Hypothalamus (tissue), 51 donors: ENCODE measurements at places on chromosomes 12 and 14.

DNA sequence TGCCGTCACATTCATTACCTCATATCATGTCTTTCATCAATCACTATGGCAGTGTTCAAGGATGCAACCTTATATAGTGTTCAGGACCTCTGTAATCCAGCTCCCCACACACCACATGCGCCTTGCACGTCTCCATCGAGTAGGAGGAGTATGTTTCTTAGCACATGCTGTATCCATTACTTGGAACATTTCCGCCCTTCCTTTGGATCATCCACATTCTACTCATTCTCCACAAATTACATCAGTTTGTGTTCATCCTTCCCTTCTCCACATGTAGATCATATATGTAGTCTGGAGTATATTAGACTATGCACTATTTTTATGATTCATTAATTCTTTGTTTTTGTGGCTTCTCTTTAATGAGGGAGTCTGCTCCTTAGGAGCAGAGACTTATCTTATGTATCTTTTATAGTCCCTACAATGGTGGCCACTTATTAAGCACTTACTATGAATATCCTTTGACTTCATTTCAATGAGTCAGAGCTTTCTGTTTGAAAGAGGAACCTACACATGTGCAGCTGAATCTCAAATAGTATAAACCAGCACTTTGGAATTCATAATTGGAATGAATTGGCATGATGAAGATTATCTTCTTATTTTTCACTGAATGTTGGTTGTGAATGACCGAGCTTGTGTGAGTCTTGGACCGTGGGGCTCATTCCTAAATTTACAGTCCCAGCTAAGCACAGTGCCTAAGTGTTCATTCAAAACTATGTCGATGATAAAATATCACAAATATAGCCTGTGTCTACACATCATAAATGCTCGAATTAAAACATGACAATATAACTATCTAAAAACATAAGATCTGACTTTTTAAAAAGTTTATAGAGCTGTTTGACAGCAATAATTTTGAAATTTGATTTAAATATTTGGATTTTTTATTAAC lies 30.2 kb upstream of the NPAS3 start:
- DNase-seq = no peak

DNA sequence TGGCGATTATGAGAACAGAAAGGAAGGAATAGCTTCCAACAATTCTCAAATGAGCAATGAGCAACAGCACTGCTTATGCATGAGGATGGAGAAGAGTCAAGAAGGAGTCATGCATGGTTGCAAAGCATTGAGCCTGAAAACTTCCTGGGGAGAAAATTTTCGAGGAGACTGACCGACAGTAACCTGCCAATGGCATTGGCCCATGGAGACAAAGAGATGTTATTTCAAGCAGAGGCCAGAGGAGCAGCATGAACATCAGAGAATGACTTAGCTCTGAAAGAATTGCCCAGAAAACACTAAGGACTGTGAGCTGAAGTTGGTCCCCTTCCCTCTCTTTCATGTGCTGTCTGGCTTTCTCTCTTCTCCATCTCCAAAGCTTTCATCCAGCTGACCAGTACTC lies 343.4 kb downstream of the ADAMTS20 start:
- no peak for DNase-seq

DNA sequence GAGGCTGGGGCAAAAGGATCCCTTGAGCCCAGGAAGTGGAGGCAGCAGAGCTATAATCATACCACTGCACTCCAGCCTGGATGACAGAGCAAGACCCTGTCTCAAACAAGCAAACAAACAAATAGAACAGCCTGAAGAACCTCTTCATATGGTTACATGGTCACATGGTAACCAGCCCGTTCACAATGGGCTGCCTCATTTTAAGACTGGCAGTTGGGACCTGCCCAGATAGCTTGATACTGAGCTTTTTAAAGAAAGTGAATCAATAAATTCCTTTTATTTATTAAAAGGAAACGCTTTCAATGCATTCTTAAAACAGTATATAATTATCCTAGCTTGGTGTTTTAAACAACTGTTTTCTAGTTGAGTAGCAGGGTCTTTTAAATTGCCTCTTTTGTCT lies 10.5 kb downstream of the MLXIP start:
- no peak for DNase-seq

DNA sequence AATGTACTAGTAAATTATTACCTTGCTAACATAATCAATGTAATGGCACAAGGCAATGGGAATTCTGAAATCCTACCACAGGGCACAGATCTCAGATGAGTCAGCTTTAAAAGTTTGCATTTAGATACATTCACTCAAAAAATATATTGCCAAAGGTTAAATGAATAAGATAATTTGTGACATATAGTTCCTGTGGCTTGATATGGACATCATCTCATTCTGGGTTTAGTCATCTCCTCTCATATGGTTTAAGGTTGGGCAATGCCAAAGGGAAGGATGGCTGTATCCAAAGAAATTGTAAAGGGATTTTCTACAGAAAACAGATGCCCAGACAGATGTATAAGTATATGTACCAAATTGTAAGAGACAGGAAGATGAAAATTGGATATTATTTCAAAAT lies 1065.0 kb downstream of the LRFN5 start:
- DNase-seq = no peak

DNA sequence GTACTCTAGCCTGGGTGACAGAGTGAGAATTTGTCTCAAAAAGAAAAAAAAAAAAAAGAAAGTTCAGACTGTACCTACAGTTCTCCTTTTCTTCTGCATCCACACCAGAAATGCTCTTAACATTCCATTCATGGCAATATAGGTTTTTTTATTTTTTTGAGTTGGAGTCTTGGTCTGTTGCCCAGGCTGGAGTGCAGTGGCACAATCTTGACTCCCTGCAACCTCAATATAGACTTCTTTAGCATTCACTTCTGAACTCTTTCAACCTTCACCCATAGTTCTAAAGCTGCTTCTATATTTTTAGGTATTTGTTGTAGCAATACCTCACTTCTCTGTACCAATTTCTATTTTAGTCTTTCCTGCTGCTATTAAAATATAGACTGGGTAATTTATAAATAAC lies 1095.7 kb downstream of the FLRT2 start:
- no peak for DNase-seq

- no peak for DNase-seq
These were observed 643.8 kb upstream of the ALG10B start for GRCh38 chr12:37672655-37673260.

DNA sequence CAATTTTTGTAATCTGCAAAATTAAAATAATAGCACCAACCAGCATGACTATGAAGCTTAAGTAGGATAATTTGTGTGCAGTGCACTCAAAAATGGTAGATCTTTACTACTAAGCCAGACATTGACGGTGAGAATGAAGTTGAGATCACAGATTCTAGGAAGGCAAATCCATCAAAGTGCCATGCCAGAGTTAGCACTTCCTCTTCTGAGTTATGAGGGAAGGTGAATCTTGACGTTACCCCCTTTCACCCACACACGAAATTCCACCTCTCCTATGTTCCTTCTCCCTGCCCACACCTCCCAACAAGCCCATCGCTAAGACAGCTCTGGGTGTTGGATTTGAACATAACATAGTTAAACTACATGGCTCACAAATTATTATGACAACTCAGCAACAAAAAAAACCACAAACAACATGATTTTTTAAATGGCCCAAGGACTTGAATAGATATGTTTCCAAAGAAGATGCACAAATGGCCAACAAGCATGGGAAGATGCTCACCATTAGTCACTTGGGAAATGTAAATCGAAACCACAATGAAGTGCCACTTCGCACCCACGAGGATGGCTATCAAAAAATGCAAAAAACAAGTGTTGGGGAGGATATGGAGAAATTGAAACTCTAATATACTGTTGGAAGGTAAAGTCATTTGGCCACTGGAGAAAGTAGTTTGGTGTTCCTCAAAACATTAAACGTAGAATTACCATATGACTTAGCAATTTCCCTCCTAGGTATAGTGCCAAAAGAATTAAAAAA lies 119.3 kb upstream of the RAP1B start:
- DNase-seq = no peak

DNA sequence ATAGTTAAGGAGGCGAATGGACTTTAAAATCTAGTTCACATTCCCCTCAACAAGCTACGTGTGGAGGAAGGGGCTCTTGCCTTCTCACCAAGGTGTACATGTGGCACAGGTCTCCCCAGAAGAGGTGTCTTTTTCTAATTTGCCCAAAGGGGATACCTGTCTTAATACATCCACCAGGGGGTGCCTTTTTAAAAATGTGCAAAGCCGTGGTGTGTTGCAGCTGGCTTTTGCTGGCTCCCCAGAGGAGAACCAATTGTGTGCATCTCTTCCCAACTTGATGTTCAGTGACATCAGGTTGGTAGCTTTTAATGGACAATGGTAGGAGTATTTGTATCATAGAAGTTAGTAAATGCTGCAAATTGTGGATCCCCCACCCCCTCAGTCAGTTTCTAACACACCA lies 33.8 kb downstream of the CREBL2 start:
- no peak for DNase-seq

DNA sequence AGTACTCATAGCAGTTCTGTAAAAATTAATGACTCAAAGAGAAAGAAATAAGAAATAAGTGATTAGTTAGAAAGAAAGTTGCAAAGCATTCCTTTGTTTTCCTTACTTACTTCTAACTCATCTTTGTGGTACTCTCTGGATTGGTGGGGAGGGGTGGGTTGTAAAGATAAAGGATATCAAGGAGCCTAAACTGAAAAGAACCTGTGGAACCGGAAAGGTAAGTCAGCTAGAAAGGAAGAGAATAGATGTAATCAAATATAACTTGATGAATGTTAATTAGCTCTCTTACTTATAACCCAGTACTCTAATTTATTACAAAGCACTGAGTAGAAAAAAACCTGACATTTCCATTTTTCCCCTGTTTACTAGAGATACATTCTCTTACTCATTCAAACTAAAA lies 37.5 kb upstream of the KRR1 start:
- no peak for DNase-seq

- DNase-seq = no peak
These were observed at the start of gene TMEM119 for GRCh38 chr12:108597559-108598471. Gene TMEM119, minus strand, starts transcription at chr12:108598084. Its CDS starts 5,701 bp downstream, at chr12:108592383.

DNA sequence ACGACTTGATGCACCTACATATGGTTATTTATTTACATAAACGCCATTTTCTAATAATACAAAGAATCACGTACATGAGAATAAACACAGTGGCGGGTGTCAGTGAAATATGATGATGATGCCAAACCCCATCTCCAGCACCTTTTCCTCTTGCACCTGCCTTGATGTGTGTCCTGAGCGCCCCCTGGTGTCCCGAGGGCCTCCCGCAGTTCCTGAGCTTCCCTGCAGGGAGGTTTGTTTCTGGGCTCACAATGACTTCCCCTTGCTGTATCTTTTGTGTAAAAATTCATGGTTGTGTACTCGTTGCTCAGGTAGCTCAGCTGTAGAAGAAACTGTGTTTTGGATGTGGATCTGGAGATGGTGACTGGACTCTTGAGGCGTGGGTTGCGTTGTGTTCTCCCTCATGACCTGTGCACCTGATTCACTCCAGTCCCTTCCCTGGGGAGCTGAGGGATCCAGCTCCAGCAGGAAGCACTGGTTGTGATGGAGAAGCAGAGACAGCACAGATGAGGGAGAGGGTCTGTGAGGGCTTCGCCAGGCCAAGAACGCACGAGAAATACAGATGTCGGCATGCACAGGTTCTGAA lies 1037.8 kb downstream of the TMEM121 start:
- no peak for DNase-seq

DNA sequence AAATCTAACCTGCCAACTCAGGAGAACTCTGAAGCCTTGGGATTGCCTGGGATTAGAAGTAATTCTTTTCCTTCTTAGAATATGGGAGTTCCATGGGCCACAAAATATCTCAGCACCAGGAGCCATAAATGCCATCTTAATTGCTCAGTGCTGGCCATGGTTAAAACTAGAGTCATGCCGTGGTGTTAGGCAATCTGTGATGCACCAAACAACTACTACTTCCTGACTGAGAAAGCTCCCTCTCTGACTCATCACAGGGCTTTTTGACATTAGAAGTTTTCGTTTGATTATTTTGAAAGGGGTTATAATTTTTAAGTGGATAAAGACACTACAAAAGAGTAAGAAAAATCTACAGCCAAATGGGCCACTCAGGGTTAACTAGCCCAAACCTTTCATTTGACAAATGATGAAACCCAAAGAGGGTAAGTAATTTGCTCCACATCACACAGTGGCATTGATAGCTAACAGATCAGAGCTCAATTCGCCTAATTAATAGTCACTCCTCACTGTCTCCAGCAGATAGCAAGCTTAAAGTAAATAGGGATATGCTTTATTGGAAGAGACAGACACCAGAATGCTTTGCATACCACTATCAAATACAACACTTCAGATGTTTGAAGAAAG lies 377.3 kb downstream of the EMP1 start:
- DNase-seq = no peak

GRCh38 chr12:22248121-22248520 lies 86.4 kb downstream of the ST8SIA1 start:
- no peak for DNase-seq

DNA sequence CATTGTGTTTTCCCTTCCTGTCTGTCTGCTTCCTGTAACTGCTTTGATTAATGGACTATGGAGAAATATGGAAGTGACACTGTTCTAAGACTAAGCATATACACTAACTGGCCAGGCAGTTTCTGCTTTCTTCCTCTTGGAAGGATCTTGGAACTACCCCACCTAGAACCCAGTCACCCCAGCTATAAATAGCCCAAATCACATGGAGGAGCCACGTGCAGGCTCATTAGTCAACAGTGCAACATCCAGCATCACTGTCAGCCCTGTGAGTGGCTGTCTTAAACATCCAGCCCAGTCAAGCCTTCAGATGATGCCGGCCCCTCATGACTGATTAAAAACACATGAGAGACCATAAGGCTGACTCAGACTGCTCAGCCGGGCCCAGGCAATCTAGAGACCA lies 39.2 kb downstream of the BCAT1 start:
- no peak for DNase-seq

- DNase-seq = no peak
These were observed 1.7 kb upstream of the LHX5 start for GRCh38 chr12:113473400-113473799.

GRCh38 chr14:24130717-24131548 lies 474 bp downstream of the FITM1 start:
- no peak for DNase-seq

DNA sequence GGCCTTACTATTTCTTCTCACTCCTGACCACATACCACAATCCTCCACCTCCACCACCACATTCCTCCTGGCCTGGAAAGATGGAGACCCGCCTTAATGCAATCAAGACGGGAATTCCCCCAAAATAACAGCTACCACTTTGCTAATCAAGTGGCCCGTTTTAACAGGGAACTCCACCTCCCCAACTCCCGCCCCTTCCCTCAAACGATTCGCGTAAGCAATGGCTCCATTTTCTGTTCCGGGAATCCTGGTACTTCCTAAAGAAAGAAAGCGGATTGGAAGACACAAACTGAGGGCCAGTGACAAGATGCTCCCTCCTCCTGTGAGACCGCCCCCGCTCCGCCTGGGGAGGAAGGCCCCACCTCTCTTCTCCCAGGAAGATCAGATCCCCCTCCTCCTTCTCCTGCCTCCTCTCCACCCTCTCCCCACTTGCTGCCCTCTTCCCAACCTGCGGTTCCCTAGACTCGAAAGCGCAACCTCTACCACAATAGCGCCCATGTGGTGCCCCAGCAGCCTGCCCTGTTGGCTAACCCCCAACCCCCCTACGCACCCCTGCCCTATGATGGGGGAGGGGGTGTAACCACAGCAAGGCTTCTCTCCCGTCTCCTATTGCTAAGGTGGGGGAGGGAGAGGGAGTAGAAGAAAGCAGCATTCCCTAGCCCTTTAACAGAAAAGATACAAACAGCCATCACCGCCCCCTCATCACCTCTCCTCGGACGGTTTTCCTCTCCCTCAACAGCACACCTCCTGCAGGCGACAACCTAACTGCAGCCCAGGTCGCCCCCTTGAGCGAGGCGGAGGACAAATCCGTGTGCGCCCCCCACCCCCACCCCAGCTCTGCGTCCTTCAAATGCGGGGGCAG lies 777 bp downstream of the ARF3 start:
- DNase-seq = peak; percentile 42
